ENCODE measurements at places on chromosomes 5 and 9.

GRCh38 chr9:40913096-40913719 is 215.3 kb downstream of the FOXD4L6 start:
- DNase-seq = no peak

DNA sequence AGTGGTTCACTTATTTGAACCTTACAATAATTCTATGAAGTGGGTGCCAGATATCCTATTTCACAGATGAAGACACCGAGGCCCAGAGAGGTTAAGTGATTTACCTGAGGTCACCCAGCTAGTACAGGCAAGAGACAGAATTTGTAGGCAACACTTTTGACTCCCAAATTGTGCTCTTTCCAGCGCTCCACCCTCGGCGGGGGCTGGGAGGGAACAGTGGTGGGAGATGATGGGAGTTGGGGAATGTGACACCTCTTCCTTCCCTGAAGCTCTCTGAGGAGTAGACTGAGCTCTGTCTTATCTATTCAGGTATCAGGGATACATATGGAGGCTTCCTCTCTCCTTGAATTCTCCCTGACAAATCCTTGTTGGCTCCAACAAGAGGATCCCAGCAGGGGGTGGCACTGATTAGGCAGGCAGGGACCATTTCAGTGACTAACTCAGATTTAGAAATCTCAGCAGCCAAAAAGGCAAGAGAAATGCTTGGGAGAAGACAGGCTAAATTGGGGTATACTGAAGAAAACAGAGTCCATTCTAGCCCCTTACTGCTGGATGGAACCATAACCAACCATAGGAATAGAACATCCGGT is 95.8 kb upstream of the PANK3 start:
- DNase-seq = no peak

GRCh38 chr9:4558371-4558998 is 68.2 kb downstream of the SLC1A1 start:
- DNase-seq = no peak

- DNase-seq = no peak
Measured at GRCh38 chr5:56493766-56494165, 260.6 kb upstream of the ANKRD55 start.

DNA sequence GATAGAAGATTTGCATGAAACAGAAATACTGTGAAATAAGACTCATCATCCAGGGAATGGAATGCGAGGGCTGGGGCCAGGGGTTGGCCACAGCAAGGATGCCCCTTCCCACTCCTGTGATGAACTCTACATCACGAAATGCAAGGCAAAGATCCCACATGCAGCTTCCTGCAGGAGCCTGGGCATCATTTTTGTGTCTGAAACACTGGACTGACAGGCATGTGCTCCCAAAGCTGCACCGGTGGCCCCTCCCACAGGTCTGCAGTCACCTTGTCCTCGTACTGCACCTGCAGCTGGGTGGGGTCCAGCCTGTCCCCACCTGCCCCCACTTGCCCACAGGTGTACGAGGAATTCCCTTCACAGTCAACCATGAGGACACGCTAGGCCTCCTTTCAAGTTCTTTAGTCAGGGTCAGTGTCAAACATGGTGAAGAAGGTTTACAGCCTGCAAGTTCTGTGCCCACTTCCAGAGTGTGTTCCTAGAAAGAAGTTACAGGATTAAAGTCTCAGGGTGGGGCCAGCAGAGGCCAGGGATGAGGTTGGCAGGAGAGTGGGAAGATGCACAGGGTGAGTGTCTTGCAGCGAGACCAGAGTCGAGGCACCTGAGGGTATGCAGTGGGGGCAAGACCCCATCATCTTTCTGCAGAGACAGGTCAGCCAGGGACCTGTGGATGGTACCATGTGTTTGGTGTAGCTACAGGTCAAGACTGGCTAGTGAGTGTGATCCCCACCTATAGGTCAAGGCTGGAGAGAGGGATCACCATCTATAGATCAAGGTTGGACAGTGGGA is 155.0 kb upstream of the IRX2 start:
- no peak for DNase-seq

- no peak for DNase-seq
Measured at GRCh38 chr9:126677188-126678084, 63.7 kb downstream of the LMX1B start.

GRCh38 chr9:127090341-127090985 is 32.0 kb downstream of the ANGPTL2 start:
- DNase-seq = no peak

GRCh38 chr5:88256872-88257271 is 11.8 kb downstream of the TMEM161B start:
- DNase-seq = no peak

DNA sequence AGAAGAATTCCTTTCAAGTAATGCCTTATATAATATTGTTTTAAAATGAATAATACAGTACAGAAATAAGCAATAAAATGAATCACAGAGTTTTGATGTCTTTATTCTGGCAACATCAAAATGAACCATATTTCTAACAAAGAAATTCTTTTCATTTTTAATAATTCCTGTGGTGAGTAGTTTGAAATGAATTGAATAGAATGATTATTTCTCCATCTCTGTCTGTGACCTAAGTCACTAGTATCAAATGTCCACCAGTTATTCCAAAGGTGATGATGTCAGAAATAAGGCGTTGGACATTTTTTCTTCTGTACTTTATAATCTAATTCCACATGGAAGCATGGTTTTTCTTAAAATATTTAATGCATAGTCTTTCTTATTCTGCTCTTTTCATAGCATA is 106.2 kb downstream of the ADAMTSL1 start:
- DNase-seq = no peak

- no peak for DNase-seq
Measured at GRCh38 chr5:56501781-56502557, 268.8 kb upstream of the ANKRD55 start.

- no peak for DNase-seq
Measured at GRCh38 chr5:60232036-60232795, 338.7 kb upstream of the PDE4D start.

DNA sequence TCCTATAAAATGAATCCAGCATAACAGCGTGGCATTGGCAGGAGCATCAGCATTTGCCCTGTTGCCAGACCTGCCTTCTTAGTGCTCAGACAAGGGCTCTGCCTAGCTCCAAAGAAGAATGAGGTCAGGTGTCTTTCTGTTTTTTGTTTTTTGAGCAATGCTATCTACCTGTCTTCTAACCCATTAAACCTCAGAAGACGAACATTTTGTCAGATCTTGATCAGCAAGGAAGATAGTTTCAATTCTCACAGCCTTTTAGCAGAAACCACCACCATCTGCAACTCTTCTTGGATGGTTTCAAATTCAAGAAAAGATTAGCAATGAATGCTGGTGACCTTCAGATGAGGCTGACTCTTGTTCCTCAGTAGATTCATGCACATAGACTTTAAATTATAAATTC is 103.5 kb upstream of the IQGAP2 start:
- DNase-seq = no peak

DNA sequence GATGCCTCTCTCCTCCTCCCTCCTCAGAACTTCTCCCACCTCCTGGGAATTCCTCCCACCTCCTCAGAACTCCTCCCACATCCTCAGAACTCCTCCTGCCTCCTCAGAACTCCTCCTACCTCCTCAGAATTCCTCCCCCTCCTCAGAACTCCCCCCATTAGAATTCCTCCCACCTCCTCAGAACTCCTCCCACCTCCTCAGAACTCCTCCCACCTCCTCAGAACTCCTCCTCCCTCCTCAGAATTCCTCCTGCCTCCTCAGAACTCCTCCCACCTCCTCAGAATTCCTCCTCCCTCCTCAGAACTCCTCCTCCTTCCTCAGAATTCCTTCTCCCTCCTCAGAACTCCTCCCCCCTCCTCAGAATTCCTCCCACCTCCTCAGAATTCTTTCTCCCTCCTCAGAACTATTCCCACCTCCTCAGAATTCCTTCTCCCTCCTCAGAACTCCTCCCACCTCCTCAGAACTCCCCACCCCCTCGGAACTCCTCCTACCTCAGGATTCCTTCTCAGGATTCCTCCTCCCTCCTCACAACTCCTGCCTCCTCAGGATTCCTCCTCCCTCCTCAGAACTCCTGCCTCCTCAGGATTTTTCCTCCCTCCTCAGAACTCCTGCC is 23.9 kb downstream of the SLC46A2 start:
- no peak for DNase-seq

DNA sequence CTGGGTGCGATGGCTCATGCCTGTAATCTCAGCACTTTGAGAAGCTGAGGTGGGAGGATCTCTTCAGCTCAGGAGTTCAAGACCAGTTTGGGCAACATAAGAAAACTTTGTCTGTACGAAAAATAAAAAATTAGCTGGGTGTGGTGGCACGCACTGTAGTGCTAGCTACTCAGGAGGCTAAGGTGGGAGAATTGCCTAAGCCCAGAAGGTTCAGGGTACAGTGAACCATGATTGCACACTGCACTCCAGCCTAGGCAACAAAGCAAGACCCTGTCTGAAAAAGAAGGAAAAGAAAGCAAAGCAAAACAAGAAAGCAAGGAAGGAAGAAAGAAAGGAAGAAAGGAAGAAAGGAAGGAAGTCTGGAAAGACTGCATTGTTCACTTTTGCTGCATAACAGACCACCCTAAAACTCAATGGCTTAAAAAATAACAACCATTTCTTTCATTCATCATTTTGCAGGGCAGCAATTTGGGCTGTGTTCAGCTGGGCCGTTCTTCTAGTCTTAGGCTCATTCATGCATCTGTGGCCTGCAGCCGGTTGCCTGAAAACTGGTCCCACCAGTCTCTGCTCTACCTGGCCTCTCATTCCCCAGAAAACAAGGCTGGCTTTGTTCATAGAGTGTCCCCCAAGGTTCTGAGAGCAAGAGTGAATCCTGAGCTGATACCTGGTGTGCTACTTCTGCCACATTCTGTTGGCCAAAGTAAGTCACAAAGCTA is 82.4 kb upstream of the MIER3 start:
- no peak for DNase-seq

DNA sequence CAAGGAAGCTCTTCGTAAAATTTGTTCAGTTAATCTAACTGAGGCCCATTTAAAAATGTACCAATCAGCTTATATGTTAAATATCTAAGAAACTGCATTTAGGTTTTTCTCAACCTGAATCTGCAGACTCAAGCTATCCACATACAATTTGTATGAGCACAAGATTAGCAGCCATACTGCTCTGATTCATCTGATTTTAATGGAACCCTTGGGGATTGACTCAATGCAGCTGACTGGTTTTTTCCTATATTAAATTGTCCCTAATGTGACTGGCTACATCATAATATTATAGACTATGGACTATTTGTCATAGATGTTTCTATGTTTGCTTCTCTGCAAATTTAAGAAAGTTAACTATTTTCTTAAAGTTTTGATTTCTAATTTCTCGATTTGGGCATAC is 451.0 kb upstream of the TUSC1 start:
- no peak for DNase-seq

DNA sequence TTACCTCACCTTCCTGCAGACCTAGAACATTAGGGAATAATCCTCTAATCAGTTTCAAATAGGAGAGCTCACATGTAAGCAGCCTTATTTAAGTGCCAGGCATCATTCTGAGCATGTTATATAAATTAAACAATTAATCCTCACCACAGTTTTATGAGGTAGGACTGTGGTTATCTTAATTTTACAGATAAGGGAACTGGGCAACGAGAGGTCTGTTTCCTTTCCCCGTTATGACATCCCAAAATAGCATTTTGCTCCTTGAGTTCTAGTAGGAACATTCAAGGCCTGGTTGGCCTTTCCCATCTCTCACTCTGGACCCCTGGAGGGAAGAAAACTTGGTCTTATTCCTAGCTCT is 19.1 kb upstream of the IFNB1 start:
- no peak for DNase-seq

DNA sequence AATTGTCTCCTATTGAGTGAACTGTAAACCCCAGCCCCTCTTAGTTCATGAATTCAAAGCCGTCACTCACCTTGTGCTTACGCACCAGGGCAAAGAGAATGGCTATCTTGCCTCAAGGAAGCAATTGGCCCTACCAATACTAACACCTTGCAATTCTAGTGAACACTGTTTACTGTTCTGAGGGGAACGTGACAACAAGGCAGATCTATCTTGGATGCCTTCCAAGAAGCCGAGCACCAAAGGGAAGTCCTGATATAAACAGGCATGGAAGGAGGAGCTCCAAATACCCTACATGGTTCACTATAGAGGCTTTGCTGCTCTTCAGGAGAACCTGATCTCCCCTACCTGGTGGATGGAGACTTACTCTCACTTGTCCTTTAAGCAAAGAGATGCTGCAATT is 1.7 kb upstream of the PLPPR1 start:
- DNase-seq = no peak

DNA sequence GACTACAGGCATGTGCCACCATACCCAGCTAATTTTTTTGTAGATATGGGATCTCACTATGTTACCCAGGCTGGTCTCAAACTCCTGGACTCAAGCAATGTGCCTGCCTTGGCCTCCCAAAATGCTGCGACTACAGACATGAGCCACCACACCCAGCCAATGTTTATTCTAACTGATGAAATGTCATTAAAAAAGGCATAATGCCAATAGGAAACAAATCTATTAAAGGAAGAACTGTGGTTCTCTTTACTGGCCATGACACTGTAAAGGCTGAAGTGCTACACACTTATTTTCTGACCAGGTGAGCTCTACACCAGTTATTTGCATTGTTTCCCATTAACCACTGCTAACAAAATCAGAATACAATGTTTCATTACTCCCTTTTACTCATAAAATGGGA is 106.0 kb downstream of the STRBP start:
- no peak for DNase-seq

DNA sequence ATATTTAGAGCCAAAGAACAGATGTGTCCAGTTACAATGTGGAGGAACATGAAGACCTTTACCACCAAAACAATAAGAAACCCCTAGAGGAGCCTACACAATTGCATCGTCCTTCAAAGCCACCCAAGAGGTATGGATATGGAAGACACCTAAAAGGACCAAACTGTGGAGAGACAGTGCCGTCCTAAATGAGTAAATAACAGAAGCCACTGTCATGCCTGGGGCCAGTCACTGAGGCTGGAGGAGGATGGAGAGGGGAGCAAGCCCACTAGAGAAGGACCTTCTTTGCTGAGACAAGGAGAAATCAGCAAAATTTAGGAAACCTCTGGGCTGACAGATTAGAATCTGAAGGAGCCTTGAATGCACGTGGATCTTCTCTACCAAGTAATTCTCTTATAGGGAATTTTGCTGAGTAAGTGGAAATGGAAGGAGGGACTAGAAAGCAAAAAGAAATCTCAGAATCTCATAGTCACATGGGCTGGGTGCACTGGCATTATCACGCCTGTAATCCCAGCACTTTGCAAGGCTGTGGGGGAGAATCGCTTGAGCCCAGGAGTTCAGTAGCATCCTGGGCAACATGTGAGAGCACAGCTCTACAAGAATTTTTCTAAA is 27.6 kb downstream of the PLEKHG4B start:
- DNase-seq = no peak

- DNase-seq = peak; percentile 49
Measured at GRCh38 chr5:138503487-138504270, 38.4 kb downstream of the EGR1 start.

DNA sequence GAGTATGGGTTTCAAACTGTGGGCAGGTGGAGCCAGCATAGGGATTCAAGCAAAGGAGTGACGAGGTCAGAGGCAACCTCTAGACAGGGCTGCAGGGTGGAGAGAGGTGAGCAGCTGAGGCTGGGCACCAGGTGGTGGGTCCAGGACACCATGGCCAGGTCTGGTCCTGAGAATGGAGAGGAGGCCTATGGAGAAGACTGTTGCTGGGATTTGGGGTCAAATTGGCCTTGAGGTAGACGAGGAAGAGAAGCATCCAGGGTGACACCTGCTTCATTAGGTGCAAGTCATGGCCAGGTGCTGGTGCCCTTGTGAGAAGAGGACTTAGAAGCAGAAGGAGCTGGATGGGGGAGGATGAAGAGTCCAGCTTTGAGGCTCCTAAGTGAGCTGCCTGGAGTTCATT is 99.6 kb downstream of the NSG2 start:
- no peak for DNase-seq

Data from activated CD4-positive, alpha-beta T cell treated with anti-CD3 and anti-CD28 coated beads, Interleukin-2, Interleukin-4, amounts not matched to agents 100 ng/mL and 50 ng/mL, durations not matched to agents 16 hours and 8 hours (primary cell).